ENCODE measurements at places on chromosomes 5 and 9. TPM values are rescaled to one million over a fixed set of nuclear protein-coding genes. Genes with fewer than 3 reads are reported as not detected.
A peak's percentile ranks its signal among the peaks of the same experiment; 100 is the strongest.

- no peaks in the 10 kb centered on the region for H3K27me3 ChIP-seq
- H3K4me1 ChIP-seq = no peaks in the 10 kb centered on the region
- no peak for DNase-seq
- no peaks in the 10 kb centered on the region for H3K36me3 ChIP-seq
Measured at GRCh38 chr9:77005216-77005615, 14.2 kb upstream of the FOXB2 start.

- peak overlapping the region; percentile 73 for H3K4me3 ChIP-seq
- DNase-seq = no peak
- H3K4me1 ChIP-seq = peaks cover 34% of the 10 kb centered on the region
- peak overlapping the region; percentile 79 for H3K27ac ChIP-seq
- no peaks in the 10 kb centered on the region for H3K36me3 ChIP-seq
Measured at GRCh38 chr5:176366232-176366894, 1.1 kb downstream of the ARL10 start.

GRCh38 chr9:124398191-124398935, 16.9 kb downstream of the PSMB7 start:
- peaks cover 2% of the 10 kb centered on the region for H3K4me1 ChIP-seq
- DNase-seq = no peak
- H3K4me3 ChIP-seq = no peak overlapping the region
- H3K27ac ChIP-seq = no peak overlapping the region
- H3K36me3 ChIP-seq = peaks cover 7% of the 10 kb centered on the region
- H3K27me3 ChIP-seq = no peaks in the 10 kb centered on the region

Gene C5orf52
- not detected for total RNA-seq

Gene ACOT12
- not detected for total RNA-seq

Gene GPR21
- total RNA-seq = 1.9 TPM

GRCh38 chr9:132135456-132135855, 26.4 kb upstream of the NTNG2 start:
- H3K27ac ChIP-seq = no peak overlapping the region
- H3K27me3 ChIP-seq = no peaks in the 10 kb centered on the region
- H3K4me1 ChIP-seq = no peaks in the 10 kb centered on the region
- no peaks in the 10 kb centered on the region for H3K36me3 ChIP-seq

Gene LRRC19
- not detected for total RNA-seq

GRCh38 chr5:7850395-7851239, at the start of gene CFAP90:
Gene CFAP90, minus strand, starts transcription at chr5:7851133. Its CDS starts 112 bp downstream, at chr5:7851021.
- no peak within 1 kb of the TSS for H3K27ac ChIP-seq
- H3K36me3 ChIP-seq = no peaks in the 10 kb centered on the region
- peak within 1 kb of the TSS; percentile 57 for H3K4me3 ChIP-seq
- DNase-seq = no peak

DNA sequence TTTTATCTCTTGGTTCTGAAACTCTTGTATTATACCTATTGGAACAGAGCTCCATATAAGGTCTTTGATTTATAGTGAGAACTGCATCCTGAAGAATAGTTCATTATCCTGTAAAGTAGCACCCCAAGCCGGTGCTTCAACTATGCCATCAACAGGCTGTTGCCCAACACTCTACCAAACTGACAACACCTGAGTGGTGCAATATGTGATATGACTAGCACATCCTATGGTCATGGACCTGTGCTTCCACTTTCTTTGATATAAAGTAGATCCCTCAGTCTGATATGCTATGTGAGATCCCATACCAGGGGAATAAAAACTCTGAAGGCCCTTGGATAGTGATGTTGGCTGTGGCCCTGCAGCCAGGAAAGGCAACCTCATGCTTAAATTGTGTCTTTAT, 15.8 kb downstream of the CSF2 start:
- no peak overlapping the region for H3K4me3 ChIP-seq
- no peak for DNase-seq
- H3K27ac ChIP-seq = no peak overlapping the region

GRCh38 chr9:99485459-99485858, 263.4 kb downstream of the SEC61B start:
- no peak for DNase-seq
- H3K36me3 ChIP-seq = no peaks in the 10 kb centered on the region

DNA sequence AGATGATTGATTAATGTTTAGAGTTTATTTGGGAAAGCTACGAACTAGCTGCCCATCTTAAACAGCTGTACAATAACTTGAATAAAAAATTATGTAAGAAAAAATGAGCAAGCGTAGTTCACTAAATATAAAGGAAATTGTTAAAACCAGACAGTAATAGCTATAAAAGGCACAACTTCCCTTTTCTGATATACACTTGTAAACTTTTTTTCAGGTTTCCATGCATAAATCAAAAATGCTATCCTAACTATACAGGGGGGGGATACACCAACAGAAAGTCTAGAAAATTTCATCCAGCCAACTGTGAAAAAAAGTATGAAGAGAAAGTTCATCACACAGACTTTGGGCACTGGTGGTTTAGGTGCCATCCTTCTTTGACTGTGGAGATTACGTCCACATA, 122.3 kb downstream of the NR3C1 start:
- no peak overlapping the region for H3K27ac ChIP-seq
- no peaks in the 10 kb centered on the region for H3K4me1 ChIP-seq
- H3K36me3 ChIP-seq = no peaks in the 10 kb centered on the region
- H3K27me3 ChIP-seq = no peaks in the 10 kb centered on the region
- no peak overlapping the region for H3K4me3 ChIP-seq
- DNase-seq = no peak

GRCh38 chr5:103132684-103133083, 12.6 kb downstream of the PPIP5K2 start:
- H3K4me3 ChIP-seq = no peak overlapping the region
- H3K36me3 ChIP-seq = peaks cover 53% of the 10 kb centered on the region
- no peak for DNase-seq
- H3K27ac ChIP-seq = no peak overlapping the region

Gene AK8
- total RNA-seq = 1.1 TPM

Gene C5
- 0.83 TPM for total RNA-seq

Gene PITX1
- total RNA-seq = 625 TPM

GRCh38 chr9:93671020-93671338, 94.6 kb downstream of the PHF2 start:
- H3K4me3 ChIP-seq = no peak overlapping the region
- DNase-seq = no peak
- H3K36me3 ChIP-seq = peaks cover 63% of the 10 kb centered on the region
- no peaks in the 10 kb centered on the region for H3K4me1 ChIP-seq
- no peaks in the 10 kb centered on the region for H3K27me3 ChIP-seq
- H3K27ac ChIP-seq = no peak overlapping the region

Gene ANKRD34B
- not detected for total RNA-seq

DNA sequence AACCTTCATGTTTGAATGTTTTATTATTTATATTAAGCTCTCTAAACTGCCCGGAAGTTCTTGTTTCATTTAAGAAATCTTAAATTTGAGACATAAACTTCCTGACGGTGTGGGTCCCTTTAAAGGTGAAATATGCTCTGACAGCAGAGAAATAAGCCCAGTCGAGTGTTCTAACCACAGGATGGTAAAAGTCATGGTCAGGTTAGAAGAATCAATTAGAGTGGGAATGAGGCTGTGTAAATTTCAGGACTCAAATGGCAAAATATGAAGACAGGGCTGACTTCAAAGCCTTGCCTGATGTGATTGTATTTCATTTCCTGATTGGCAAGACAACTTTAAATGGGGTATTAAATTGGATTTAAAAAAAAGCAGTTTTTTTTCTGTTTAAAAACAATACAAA, 432.9 kb upstream of the BRINP1 start:
- no peaks in the 10 kb centered on the region for H3K27me3 ChIP-seq
- no peak for DNase-seq
- peaks cover 21% of the 10 kb centered on the region for H3K4me1 ChIP-seq
- no peak overlapping the region for H3K4me3 ChIP-seq
- H3K36me3 ChIP-seq = no peaks in the 10 kb centered on the region
- H3K27ac ChIP-seq = no peak overlapping the region

- no peaks in the 10 kb centered on the region for H3K27me3 ChIP-seq
- no peak for DNase-seq
- H3K27ac ChIP-seq = no peak overlapping the region
- H3K4me3 ChIP-seq = no peak overlapping the region
Measured at GRCh38 chr9:93682155-93682968, 106.0 kb downstream of the PHF2 start.

GRCh38 chr5:152990649-152991048, 499.8 kb upstream of the GRIA1 start:
- no peaks in the 10 kb centered on the region for H3K27me3 ChIP-seq
- H3K4me3 ChIP-seq = no peak overlapping the region

Gene EPB41L4A
- 25.9 TPM for total RNA-seq

DNA sequence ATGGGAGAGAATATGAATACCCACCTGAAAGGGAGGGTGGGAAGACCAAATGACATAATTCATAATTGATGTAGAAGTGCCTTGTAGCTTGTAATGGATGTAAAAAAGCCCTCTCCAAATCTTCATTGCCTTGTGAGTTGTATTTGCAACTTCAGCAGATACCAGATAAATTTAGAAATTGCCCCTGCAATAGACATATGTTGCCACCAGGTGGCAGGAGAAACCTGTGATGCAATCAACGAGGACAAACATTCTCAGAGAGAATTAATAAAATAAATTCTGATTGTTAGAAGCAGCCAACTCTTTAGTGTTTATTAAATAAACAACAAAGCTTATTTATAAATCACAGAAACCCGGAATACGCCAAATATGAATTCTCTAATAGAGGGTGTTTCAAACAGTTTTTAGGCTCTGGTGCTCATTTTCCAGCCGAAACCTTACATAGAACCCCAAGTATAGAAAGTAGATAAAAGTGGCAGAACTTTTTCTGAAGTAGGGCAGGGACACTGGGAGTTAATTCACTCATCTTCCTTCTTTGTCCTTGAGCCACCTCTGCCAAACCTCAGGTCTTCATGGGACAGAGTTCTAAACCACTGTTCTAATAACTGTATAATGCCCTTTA, 147.8 kb downstream of the TMEM38B start:
- no peaks in the 10 kb centered on the region for H3K27me3 ChIP-seq
- H3K4me1 ChIP-seq = no peaks in the 10 kb centered on the region
- H3K36me3 ChIP-seq = no peaks in the 10 kb centered on the region

GRCh38 chr5:66041627-66042026, 102.5 kb upstream of the SREK1 start:
- no peak overlapping the region for H3K4me3 ChIP-seq
- H3K4me1 ChIP-seq = no peaks in the 10 kb centered on the region
- no peaks in the 10 kb centered on the region for H3K27me3 ChIP-seq
- DNase-seq = no peak
- peaks cover 5% of the 10 kb centered on the region for H3K36me3 ChIP-seq

Gene BSPRY
- 50.1 TPM for total RNA-seq

GRCh38 chr5:31972558-31972957, 201.6 kb downstream of the GOLPH3 start:
- no peaks in the 10 kb centered on the region for H3K4me1 ChIP-seq
- no peak overlapping the region for H3K4me3 ChIP-seq
- DNase-seq = no peak
- no peak overlapping the region for H3K27ac ChIP-seq
- H3K36me3 ChIP-seq = no peaks in the 10 kb centered on the region

Gene SNCAIP
- 3.2 TPM for total RNA-seq

GRCh38 chr5:1026700-1027621, 18.4 kb downstream of the NKD2 start:
- no peak overlapping the region for H3K27ac ChIP-seq
- H3K36me3 ChIP-seq = no peaks in the 10 kb centered on the region
- DNase-seq = no peak
- no peak overlapping the region for H3K4me3 ChIP-seq
- no peaks in the 10 kb centered on the region for H3K4me1 ChIP-seq
- no peaks in the 10 kb centered on the region for H3K27me3 ChIP-seq

Gene TOR4A
- 8.8 TPM for total RNA-seq

- no peak overlapping the region for H3K27ac ChIP-seq
- no peaks in the 10 kb centered on the region for H3K4me1 ChIP-seq
- no peaks in the 10 kb centered on the region for H3K27me3 ChIP-seq
- H3K4me3 ChIP-seq = no peak overlapping the region
Measured at GRCh38 chr5:63286724-63287123, 675.5 kb downstream of the HTR1A start.

GRCh38 chr5:123285122-123286023, 137.8 kb downstream of the CEP120 start:
- no peaks in the 10 kb centered on the region for H3K27me3 ChIP-seq
- H3K27ac ChIP-seq = peak overlapping the region; percentile 14
- H3K4me3 ChIP-seq = no peak overlapping the region

Gene CCDC187
- not detected for total RNA-seq

Gene ESM1
- total RNA-seq = not detected

Gene ZNF618
- total RNA-seq = 0.68 TPM

DNA sequence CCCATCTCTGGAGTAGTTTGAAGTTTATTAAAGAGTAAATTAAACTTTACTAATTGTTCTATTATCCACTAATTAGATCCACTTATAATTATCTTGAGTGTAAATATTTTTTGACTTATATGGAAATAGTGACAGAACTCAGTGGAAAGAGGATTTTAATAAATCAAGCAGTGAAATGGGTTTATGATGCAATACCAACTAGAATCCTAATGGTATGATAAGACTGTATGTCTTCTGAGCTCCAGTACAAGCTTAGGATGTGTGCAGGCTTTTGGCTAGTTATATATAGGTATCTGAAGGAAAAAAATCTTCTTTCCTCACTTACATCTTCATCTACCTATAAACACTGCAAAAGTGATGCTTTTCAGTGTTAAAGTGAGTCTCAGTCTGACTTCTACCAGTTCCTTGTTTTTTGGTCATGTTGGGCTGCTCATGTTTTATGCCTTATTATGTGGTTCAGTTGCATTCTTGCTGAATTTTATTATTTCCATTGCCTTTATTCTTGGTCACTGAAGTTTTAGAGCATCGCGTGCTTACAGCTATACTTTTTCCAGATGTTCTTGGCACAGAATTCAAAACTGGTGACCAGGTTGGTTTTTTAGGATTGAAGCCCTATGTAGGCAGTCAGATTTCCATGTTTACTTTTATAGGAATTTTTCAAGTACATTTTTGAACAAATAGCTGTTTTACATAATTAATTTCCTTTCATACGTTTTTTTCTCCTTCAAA, 30.5 kb downstream of the XRCC4 start:
- H3K27me3 ChIP-seq = no peaks in the 10 kb centered on the region
- no peak for DNase-seq
- H3K36me3 ChIP-seq = no peaks in the 10 kb centered on the region
- no peaks in the 10 kb centered on the region for H3K4me1 ChIP-seq
- no peak overlapping the region for H3K27ac ChIP-seq

DNA sequence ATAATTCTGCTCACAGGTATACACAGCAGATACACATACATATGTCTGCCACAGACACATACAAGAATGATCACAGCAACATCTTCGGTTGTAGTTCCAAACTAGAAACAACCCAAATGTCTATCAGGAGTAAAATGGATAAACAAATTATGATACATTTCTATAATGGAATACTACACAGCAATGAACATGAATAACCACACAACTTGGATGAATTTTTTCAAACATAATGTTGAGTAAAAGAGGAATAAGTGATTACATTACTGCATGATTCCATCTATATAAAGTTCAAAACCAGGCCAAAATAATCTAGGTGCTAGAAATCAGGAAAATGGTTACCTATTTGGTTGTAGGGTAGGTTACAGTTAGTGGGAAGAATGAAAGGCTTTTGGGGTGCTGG, 4.6 kb upstream of the EGFLAM start:
- no peaks in the 10 kb centered on the region for H3K36me3 ChIP-seq
- peaks cover 17% of the 10 kb centered on the region for H3K4me1 ChIP-seq
- no peak for DNase-seq

- no peaks in the 10 kb centered on the region for H3K4me1 ChIP-seq
- no peak overlapping the region for H3K27ac ChIP-seq
- H3K4me3 ChIP-seq = no peak overlapping the region
- no peaks in the 10 kb centered on the region for H3K36me3 ChIP-seq
- no peak for DNase-seq
- no peaks in the 10 kb centered on the region for H3K27me3 ChIP-seq
Measured at GRCh38 chr5:58315794-58316193, 144.1 kb downstream of the PLK2 start.

GRCh38 chr5:110376281-110376951, 350.1 kb downstream of the TMEM232 start:
- H3K36me3 ChIP-seq = no peaks in the 10 kb centered on the region
- no peak for DNase-seq
- H3K27ac ChIP-seq = no peak overlapping the region
- no peaks in the 10 kb centered on the region for H3K27me3 ChIP-seq

Gene ARSK
- total RNA-seq = 4.9 TPM
